HS-5 (cell line): ENCODE measurements at places on chromosomes 5 and 9.

- no peak for DNase-seq
Measured at GRCh38 chr5:61641748-61642565, 309.9 kb downstream of the ZSWIM6 start.

GRCh38 chr9:129301941-129302340 lies 123.9 kb upstream of the IER5L start:
- no peak for DNase-seq

DNA sequence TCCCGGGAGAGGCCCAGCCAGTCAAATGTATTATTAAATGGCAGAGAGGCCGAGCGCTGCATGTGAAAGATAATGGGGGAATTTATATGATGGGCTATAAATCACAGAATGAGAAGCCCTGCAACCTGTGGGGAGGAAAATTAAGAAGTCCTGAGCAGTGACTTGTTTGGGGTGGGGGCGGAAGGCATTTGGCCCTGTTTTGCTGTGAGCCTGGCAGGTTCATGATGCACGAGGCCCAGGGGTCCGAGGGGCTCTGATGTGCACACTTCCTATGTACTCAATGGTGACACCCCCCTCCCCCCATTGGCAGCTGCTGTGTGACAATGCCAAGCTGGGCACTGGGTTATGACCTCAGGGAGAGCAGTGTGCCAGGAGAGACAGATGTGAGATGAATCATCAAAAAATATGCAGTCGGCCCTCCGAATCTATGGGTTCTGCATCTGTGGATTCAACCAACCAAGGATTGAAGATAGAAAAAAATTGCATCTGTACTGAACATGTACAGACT lies 13.7 kb upstream of the DAB2IP start:
- peak; percentile 48 for DNase-seq

GRCh38 chr5:113663879-113664541 lies 150.5 kb downstream of the YTHDC2 start:
- no peak for DNase-seq

DNA sequence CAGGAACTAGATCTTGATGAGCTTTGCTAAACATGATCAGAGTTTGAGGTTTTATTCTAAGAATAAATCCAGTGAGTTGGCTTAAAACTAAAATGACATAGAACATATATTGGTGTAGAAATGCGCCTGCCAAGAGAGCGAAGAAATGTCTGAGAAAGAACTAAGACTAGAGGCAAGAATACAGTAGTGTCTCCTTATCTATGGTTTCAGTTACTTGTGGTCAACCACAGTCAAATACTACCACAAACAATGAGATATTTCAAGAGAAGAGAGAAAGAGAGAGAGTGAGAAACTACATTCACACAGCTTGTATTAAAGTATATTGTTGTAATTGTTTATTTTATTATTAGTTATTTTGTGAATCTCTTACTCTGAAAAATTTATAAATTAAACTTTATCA lies 254.4 kb upstream of the CDH10 start:
- no peak for DNase-seq

DNA sequence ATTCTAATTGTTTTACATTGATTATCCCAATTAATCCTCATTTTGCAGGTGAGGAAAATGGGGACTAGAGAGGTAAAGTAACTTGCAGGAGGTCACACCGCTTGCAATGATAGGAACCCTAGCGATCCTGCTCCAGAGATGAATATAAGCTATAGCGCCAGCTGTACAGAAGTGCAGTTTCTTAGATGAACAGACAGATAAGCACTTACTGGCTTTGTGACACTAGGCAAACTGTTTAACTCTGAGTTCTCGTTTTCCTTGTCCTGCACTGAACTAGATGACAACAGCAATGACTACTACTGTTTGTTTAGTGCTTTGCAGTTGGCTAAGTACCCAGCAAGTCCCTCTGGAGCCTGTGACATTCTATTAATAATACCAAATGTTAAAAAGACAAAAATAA lies 11.1 kb downstream of the LHX6 start:
- DNase-seq = no peak

- DNase-seq = peak; percentile 87
Measured at GRCh38 chr5:143506836-143507552, 103.5 kb upstream of the NR3C1 start.

GRCh38 chr5:91072881-91073280 lies 310.2 kb downstream of the ARRDC3 start:
- peak; percentile 22 for DNase-seq

- no peak for DNase-seq
Measured at GRCh38 chr9:93815677-93816076, 139.5 kb downstream of the BARX1 start.

DNA sequence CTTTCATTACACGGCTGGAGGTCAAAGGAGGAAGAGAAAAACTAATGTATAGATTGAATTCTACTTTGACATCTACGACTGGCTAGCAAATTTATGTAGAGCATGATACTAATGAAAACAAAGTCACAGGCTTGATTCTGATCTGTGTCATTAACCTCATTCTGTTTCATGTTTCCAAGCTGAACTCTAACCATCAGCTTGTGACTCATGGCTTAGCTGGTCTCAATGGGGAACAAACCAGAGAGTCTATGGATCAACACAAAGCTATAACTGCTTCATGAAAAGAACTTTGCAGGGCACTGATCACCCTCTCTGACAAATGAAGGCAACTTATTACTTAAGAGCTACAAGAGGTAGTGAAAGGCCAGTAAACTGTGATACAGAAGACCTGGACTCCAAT lies 23.6 kb upstream of the PDE4D start:
- no peak for DNase-seq

DNA sequence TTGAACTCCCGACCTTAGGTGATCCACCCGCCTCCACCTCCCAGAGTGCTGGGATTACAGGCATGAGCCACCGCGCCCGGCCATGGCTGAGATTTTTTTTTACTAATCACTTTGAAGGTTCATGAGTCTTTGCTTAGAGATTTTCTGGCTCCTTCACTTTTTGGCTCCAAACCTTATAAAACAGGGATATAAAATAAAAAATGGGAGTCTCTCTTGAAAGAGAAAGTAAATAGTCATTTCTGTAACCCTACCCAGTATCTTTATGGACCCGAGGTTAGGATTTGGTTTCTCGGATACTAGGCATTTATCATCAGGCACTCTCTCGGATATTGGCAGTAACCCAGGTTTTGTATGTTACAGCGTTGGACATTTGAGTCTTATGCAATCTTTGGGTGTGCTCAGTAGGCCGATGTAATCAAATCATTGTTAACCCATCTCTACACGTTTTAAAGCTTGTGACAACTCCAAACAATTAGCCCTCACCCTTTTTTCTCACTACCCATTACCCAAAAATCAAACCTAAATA lies 25.3 kb downstream of the STXBP1 start:
- DNase-seq = peak; percentile 68

DNA sequence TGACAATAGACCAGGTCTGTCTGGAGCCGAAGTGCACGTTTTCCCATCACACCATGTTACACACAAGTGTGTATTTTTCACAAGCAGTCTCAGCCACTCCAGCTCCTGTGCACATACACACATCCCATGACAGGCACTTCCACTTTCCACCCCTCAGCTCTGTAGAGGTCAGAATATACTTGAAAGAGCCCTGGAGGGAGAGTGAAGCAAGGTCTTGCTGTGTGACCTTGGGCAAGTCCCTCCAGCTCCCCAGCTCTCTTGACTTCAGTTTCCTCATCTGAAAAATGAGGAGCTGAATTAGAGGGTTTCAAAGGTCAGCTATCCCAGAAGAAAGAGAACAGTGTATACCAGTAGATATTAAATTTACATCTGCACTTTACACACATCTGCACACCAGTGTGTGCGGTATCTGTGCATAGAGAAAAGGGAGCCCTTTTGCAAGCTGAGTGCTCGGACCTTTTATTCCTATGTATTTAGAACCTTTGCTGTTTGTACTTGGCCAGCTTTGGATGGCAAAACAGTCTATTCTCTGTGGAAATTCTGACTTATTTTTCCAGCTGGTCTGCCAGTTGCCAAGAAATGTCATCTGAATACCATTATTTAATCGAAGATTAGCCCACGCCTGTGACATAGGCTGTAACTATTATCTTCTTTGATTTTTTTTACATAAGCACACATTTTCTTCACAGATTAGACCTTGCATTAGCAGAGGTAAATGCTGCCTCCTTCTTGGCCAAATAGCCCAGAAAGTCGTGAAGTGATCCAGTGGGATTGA lies 528.0 kb downstream of the BNC2 start:
- no peak for DNase-seq

GRCh38 chr5:96615223-96615622 lies 47.0 kb upstream of the CAST start:
- DNase-seq = no peak
